ENCODE measurements at places on chromosomes 3 and 15.

DNA sequence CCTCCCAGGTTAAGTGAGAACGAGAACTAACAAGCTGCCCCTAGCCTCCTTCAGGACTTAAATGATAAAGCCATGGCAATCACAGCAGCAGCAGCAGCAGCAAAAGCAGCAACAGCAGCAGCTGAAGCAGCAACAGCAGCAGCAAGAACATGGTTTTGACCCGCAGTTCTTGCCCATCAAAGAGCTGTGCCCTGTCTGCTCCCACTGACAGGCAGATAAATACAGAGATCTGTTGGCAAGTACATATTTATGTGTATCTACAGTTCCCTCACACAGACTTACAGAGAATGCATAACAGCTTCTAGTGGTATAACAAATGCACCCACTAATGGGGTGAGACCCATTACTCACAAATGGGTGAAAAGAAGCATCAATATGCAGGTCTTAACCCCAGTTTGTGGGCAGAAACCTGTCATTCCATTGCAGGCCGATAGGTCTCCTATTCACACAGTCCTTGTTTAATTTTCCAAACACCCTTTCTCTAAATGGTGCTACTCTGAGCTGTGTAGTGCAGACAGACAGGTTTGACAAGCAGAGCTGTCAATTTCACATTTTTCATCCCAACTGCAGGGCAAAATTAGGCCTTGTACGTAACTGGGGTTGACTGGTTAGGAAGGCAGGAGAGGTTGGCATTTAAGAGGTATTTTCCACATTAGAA lies 316.3 kb downstream of the TIGIT start:
- DNase-seq, result no peak

- peak; percentile 77 for DNase-seq
These were observed at the start of gene MTHFS for GRCh38 chr15:79896634-79897379. Gene MTHFS (minus strand): TSS chr15:79897014. CDS start chr15:79896988, 26 bp downstream.

DNA sequence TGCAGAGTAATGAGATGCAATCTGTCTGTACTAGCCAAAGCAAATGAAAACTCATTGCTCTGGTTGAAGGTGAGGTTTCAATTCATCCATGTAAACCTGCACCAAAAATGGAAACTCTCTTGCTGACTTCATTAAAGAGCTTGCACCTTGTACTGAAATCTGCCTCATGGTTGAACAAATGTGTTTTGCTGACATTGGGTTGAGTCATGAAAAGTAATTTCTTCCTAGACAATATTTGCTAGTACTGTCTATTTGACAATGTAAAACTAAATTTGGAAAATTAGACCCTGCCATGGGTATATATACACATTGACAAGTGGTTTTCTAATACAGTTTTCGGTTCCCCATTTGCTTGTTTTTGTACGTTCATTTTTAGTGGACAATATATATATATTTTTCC lies 33.3 kb downstream of the RYR3 start:
- no peak for DNase-seq

- DNase-seq, result no peak
These were observed 165.0 kb downstream of the RSL24D1 start for GRCh38 chr15:55031727-55032126.

GRCh38 chr3:113555138-113555537 lies 22.8 kb downstream of the SIDT1 start:
- no peak for DNase-seq

GRCh38 chr3:25781145-25781757 lies 2.0 kb downstream of the NGLY1 start:
- DNase-seq, result no peak

GRCh38 chr3:38029400-38030125 lies at the start of gene PLCD1:
Gene PLCD1 (minus strand): TSS chr3:38029642. CDS start chr3:38029539, 103 bp downstream.
- peak; percentile 60 for DNase-seq

DNA sequence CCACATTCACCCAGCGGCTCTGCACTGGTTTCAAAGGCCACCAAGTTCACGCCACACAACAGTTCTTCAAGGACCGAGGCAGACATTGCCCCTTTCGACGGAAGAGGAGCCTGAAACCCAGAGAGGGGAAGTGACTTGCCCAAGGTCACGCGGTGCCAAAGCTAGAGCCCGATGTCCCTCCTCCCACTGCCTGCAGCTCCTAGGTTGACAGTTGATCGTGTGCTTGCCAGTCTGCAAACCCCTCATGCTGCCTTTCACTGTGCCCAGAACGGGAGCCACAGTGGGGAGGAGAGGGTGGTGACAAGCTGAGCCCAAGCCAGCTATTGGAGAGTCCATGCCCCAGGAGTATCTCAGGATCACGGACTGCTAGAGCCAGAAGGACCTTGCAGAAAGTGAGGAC lies 230.9 kb downstream of the XXYLT1 start:
- DNase-seq, result no peak

DNA sequence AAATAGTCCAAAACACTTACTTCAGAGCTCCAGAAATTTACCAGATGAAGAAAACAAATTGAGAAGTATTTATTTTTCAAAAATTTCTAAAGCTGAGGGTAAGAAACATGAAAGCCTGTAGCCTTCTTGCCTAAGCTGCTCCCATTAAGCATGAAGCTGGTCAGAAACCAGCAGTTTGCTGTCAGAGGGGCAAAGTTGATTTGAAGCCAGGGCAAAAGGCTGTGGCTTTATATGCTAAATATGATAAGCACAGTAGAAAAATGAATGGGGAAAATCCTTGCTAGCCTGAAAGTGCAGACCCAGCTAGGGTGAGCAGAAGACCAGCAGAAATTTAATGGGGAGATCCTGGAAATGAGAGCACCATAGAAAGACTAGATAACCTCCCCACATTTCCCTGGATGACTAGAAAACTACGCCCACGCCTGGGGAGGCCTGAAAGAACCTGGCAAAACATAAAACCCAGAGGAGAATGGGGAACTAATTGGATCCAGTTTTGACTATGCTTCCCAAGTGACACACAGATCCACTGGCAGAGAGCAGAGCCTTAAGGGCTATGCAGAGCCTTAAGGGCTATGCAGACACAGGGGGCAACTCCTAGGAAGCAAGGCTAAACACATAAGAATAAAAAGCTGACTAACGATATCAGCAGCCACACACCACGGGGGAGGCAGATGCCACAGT lies 43.0 kb upstream of the HEG1 start:
- no peak for DNase-seq

DNA sequence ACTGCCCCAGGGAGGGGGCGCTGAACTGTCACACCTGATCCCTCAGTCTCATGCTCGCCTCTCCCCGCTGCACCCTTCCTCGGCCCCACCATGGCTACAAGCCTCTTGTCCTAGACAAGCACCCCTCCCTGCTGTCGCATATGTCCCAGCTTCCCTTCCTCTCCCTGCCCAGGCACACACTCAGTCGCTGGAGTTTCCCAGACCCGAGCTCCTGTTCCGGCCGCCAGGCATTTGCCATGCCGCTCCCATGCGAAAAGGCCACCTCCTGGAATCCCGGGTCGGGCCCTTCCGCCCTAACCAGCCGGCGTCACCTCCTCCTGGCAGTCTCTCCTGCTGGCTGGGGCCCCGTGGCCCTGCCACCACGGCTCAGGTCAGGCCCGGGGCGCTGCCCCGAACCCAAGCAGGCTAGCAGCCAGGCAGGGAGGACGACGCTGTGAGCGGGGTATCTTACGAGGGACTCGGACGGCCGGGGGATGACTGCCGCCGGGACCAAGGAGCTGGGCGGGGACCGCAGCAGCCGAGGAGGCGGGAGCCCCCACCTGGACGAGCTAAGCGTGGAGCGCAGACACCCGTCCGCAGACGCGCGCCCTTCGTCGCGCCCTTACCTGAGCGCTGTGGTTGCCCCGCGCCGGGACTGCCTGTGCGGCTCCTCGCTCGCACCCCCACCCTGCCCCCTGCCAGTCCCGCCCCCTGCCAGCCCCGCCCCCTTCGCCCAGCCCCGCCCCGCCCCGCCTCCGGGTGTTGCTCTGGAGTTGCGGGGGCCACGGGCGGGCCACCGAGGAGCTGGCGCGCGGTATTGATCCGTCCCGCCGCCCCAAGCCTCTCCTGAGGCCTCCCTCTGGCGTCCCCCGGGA lies at the start of gene ALS2CL:
TSS of gene ALS2CL (minus strand) at position 642 of the 854 bp plus-strand sequence. CDS start 4,239 bp downstream, outside the sequence.
- DNase-seq, result peak; percentile 63

DNA sequence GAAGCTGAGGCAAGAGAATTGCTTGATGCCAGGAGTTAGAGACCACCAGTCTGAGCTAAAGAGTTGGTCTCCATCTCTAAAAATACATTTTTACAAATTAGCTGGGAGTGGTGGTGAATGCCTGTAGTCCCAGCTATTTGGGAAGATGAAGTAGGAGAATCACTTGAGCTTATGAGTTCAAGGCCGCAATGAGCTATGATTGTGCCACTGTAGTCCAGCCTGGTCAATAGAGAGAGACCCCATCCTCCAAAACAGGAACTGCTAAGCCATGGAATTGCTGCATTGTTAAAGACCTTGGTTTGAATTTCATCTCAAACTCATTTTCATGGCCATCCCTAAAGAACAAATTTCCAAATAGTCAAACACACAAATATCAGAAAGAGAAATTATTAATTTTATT lies 113.9 kb upstream of the AGTR1 start:
- no peak for DNase-seq

All from CD4-positive, alpha-beta T cell treated with Interleukin-15 for 4 hours (primary cell).